ENCODE measurements at places on chromosomes 11 and 22.

GRCh38 chr22:30425327-30425615, 297 bp upstream of the MTFP1 start:
- no peak for DNase-seq

- no peak for DNase-seq
These were observed 627 bp downstream of the DNAJC4 start for GRCh38 chr11:64230985-64231365.

DNA sequence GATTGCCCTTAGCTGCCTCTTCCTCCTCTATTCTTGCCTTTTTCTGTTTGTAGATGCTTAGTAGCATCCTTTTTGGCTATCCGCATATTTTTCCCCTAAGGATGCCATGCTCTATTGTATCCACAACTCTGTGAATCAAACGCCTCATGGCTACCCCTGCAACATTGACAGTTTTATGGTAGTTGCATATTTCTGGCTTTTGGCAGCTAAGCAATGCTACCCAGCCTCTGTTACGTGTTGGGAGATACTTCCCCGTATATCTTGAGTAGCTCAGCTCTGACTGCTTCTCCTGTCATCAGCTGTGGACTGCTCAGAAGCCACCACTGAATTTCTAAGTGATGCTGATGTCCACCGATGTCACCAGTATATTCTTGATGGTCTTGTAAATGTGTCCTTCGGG, 15.1 kb upstream of the SLC3A2 start:
- no peak for DNase-seq

DNA sequence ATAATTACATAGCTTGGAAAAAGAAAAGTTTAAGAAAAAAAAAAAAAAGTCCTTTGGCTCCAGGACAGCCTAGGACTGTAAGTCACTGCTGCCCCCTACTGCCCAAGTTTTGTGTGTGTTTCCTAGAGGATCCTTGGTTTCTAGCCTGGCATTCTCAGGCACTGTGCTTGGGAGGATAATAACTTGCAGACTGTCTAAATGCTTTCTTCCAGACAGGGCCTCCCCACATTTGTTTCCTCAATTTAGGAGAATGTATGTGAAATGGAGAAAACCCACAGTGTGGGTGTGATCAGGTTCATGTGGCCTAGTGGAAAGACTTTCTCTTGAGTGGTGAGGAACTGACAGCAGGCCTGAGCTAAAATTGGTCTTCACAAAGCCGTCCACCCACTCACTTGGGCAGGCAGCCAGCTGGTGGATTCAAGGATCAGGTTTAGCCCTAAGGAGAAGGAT, 191.0 kb downstream of the NAV2 start:
- DNase-seq, result peak; percentile 52

- no peak for DNase-seq
These were observed 9.2 kb downstream of the RELA start for GRCh38 chr11:65653229-65654225.

DNA sequence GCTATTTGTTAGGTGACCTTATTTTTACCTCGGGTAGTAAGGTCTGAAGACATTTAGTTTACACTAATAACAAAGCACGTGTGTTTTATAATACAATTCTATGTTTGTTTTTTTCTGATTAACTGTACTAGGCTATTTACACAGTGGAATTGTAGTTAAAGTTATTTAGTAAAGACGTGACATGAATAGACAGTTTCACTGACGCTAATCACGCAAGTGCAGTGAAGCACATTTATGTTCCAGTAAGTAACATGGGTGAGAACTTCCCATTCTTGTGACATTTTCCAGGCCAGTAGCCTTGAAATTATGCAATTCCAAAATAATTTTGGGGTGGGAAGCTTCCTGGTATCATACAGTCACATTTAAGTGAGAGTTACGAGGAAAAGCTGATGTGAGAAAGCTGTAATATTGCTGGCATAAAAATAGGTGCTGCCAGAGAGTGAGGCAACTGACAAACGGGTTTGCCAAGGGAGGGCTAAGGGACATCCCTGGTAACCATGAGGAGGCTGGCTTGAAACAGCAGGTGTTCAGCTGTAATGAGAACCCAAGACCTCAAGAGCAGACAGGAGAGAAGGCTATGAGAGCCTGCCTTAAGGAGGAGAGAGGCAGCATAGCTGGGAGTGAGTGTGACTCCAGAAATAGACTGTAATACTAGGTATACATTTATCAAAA, 378.8 kb downstream of the DCDC1 start:
- no peak for DNase-seq

DNA sequence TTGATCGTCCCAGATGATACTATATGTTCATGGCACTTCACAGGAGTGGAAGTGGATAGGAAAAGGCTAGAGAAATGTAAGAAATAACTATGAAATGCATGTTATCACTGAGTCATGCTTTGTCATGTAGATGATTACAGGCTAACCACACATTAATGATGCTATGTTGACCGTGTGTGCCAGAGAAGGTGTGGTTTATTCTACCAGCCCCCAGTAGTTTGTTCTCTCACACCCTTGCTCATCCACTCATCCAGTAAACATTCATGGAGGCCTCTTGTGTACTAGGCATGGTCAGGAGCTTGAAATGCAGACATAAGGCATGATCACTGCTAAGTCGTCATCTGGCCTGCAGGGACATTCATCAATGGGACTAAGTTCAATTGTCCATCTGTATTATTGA, 153.0 kb upstream of the PITPNB start:
- DNase-seq, result no peak

DNA sequence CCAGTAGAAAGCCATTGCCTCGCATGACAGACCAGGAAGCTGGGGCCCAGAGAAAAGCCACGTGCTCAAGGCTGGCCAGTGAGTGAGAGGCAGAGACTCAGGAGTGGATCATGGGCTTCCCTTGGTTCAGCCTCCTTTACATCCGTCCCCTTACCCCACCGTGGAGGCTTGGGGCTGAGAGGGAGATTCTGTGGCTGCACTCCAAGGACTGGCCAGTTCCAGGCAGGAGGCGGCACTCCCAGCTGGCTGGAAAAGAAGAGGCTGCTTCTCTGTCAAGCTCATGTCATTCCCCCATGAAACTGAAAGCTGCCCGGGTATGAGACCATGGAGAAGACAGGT, 6.6 kb upstream of the ASCL2 start:
- DNase-seq, result no peak

DNA sequence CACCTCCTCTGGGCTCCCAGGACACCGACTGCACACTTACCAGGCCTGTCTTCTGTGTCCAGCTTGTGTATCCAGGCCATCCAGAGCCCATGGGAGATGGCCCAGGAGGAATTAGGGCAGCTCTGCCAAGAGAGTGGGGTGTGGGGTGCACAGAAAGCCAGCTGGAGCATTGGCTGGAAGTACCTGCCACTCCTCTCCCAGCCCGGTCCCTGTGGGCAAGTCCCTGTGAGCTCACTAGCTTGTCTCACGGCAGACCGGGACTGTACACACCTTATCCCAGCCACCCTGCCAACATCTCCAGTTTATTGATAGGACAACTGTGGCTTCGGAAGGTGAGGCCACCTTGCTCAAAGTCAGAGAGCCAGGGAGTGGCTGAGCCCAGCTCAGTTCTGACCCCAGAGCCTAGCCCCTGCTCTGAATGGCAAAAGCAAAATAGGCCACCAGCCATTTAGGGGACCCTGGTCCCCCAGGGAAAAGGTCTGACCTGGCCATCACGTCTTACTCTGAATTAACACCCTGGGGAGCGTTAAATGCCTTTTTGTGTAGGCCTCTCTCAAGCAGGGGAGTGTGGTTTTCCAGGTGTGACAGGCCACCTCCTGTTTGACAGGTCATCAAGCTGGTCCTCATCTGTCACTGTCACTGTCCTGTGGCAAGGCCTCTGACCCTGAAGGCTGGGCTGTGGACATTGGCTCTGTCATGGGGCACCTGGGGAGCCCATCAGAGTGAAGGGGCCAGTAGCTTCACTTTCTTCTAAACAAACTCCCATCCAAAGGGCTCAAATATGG, 15.1 kb downstream of the UQCR10 start:
- no peak for DNase-seq

DNA sequence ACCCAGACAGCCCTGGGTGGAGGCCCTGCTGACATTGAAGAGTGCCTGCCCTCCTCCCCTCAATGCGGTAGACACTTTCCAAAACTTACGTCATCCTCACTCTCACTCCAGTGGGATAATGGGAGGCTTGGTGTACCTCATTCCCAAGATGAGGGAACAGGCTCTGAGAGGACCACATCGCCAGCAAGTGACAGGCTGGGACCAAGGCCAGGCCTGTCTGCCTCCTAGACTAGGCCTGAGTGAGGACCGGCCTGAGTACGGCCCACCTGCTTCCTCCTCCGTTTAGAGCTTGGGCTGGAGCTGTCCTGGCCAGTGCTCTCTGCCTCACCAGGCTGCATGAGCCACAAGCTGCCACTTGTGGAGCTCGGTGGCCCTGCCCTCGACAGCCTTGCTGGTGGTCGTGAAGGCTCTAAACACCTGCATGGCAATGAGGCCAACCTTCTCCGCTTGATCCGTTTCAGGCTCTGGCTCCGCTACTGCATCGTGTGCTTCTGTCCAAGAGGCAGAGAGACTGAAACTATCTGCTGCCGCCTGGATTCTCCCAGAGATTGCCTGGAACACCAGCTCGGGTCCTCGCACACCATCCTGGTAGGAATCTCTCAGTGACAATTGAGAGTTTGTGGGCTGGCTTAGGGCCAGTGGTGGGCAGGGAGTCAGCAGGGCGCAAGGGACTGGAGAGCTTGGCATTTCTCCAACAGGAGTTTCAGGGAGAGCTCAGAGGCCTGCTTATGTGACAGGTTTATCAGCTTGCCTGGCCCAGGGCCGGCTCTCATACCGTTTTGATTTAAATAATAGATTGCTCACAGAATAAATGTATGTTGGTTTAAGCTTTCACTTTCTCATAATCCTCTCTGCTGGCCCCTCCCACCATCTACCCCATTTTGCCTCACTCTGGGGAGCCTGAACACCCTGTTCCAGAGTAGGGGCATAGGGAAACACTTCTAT, 9.4 kb downstream of the LRRC75B start:
- DNase-seq, result no peak

DNA sequence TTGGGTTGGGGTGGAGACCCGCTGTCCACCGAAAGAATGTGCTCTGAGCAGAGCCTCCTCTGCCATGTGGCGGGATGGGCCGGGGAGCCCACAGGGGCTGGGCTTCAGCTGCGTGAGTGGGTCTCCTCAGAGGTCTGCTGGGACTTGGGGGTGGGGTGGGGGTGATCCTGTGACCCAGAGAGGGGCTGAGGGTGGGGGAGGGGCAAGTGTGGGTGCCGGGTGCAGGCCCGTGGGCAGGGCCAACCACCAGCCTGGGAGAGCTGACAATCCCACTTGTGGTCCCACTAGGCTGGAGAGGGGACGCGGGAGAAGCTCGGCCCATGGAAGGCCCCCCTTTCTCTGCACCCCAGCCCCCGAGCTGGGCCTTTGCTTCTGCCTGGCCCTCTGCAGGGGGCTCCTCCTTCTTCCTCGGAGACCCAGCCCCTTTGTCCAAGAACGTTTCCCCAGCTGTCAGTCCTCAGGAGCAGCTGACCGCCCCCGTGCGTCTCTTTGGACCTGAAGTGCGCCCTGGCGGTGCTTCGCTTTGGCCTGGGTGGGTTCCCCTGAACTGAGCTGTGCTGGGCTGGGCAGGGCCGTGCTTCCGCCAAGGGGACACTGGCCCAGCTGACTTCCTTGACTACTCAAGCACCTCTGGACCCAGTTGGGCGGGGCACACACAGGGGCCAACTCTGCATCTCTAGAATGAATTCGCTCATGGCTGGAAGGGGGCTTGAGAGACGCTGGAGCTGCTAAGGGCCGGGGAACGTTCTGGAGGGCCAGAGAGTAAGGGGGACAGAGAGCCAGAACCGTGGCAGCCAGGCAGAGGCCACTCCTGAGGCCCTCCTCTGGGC, 30.2 kb downstream of the OSBPL5 start:
- DNase-seq, result no peak

DNA sequence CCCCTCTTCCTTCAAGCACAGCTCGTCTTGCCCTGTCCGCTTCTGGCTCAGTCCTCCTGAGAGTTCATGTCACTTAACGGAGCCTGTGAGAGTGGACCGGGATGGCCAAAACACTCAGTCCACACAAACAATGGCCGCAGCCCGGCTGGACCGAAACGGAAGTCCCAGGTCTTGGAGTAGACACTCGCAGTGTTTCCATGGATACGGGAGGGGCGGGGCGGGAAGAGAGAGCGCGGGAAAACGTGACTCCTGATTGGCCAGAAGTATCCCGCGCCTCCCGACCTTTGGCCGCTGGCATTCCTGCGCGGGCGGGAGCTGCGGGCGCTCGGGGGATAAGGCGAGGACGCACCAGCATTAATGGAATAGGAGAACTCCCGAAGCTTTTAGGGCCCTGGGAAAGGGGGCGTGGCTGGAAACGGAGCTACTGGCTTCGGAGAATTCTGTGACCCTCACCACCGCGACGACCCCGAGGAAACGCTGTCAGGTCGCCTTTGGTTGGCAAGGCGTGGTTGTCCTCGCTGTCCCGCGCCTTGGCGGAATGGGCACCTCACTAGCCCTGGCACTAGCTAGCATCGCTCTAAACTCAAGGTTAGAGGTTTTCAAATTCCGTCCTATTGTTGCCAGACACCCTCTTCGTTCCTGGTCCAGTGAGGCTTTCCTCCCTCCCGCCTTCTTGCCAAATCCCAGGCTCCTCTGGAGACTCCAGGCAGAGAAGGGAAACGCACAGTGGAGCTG, at the start of the genes NLRP14 and ZNF214:
NLRP14 (plus strand) TSS at position 297 of the 735 bp plus-strand sequence. CDS start 18,108 bp downstream, outside the sequence.
ZNF214 (minus strand) TSS at position 164 of the 735 bp plus-strand sequence. CDS start 17,511 bp downstream, outside the sequence.
- peak; percentile 84 for DNase-seq

DNA sequence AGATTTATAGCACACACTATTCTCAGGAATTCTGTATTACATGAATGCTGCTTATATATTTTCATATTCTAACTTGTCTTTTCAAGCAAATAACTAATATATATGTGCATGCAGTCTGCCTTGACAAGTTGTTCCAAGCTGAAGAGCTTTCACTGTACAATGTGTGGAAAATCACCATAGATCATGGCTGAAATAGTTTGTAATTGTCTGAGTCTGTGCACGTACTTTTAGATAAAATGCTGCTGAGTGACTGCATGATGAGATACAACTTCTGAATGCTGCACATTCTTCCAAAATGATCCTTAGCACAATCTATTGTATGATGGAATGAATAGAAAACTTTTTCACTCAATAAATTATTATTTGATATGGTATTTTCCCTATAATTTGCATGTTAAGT, 58.9 kb downstream of the SLC5A12 start:
- no peak for DNase-seq

- no peak for DNase-seq
These were observed 58.4 kb downstream of the NTM start for GRCh38 chr11:131428853-131429252.
